ENCODE measurements at places on chromosomes 1 and 21.

DNA sequence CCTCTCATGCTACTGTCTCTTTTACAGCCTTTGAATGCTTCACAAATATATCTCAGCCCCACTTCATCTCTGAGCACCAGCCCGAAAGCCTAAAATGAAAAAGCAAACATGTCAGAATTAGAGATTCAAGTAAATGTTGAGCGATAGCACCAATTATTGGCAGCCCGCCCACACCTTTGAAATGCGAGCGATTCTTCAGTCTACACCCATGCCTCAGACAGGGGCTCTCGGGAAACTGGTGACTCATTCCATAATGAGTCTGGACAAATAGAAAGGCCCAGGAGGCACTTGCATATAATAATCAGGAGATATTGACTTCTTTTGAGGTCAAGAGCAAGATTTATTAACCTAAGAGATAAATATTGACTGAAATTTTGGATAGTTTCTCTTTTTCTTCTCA is 487.3 kb upstream of the PTBP2 start:
- no peak for DNase-seq

GRCh38 chr1:211114446-211114845 is 19.5 kb downstream of the KCNH1 start:
- DNase-seq: no peak

DNA sequence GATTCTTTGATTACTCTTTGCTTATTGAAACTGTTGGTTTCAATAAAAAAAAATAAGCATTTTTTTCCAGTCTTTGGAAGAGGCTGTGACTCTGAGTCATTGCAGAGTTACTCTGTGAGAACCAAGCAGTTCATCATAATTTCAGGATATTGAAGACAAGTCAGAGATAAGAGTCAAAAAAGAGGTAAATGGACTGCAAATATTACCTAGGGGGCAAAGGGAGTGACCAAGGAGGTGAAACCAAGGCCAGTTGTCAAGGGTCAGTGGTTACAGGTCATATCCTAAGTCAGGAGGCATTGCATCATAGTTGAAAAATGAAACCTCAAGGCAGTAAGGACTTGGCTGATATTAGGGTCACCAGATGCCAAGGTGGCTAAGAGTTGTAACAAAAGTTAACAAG is 597.1 kb upstream of the USP24 start:
- no peak for DNase-seq

- DNase-seq: no peak
These were observed 25.0 kb upstream of the SYDE2 start for GRCh38 chr1:85225624-85226380.

GRCh38 chr1:94438692-94439276 is 20.6 kb downstream of the ABCD3 start:
- no peak for DNase-seq

GRCh38 chr21:37462087-37462861 is 95.7 kb downstream of the DYRK1A start:
- no peak for DNase-seq

DNA sequence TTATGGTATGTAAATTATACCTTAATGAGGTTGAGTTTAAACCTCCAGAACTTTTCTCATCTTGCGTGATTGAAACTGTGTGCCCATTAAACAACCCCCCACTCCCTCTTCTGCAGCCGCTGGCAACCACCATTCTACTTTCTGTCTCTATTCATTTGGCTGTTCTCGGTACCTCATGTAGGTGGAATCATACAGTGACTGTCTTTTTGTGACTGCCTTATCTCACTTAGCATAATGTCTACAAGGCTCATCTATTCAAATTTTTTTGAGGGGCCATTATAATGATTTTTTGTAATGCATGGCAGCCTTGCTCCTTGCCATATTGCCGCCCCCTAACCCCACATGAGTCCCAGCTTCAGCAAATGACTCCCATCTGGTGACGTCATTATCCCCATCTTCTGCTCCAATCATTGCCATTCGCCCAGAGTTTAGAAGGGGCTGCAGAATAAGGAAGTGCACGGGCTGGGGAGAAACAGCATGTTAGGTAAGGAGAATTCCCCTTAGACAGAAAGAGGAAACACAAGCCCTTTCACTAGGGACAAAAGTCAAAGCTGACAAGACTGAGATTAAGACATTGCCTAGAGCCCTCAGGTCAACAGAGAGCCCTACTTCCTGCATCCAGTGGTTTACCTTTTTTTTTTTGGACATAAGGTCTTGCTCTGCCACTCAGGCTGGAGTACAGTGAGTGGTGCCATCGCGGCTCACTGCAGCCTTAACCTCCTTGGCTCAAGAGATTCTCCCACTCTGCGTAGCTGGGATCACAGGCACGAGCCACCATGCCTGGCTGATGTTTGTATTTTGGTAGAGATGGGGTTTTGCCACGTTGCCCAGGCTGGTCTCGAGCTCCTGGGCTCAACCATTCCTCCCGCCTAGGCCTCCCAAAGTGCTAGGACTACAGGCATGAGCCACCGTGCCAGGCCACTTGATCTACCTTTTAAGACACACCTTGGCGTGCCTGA is 78.4 kb upstream of the ERRFI1 start:
- DNase-seq: no peak

DNA sequence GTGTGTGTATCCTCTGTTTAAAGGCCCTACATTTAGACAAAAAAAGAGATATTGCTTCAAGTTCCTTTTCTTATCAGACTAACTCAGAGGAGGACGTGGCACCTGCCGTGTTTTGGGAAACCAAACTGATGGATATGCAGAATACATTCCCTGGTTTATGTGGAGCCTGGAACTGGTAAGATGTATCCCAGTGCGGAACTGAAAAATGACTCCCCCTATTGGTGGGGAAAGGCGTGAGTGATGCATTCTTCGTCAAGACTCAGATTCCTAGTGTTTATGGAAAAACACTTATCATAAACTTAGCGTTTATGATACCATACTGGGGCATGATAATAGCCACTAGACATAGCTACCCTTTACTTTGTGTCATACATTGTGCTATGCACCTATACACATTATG is 154.2 kb downstream of the ZNF326 start:
- no peak for DNase-seq

DNA sequence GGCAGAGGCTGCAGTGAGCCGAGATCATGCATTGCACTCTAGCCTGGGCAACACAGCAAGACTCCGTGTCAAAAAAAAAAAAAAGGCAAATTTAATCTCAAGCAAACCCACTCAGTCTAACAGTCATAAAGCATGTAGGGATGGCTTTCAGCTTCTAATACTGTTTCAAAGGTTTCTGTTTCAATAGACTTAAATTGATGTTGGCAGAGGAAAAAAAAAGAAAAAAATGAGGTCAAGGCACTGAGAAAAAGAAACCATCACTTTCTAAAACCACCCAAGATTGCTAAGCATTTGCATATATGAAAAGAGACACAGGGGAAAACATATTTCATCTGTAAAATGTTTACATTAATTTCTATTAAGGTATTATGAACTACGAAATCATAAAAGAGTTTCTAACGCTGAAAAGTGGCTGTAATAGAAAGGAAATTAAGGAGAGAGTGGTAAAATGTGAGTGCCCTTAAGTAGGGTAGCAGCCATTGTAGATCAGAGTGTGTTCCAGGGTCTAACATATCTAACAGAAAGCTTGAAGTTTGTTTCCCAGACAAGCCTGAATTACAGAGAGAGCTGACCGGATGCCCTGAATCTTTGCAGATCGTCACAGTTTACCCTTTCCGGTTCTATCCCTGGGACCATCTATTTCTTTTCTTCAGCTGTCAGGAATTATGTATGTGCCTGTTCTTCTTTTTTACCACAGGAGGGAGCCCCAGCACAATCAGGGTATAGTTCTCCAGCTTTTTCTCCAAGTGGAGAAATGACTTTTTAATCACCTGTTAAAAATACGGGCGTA is 70.0 kb downstream of the PLD5 start:
- DNase-seq: peak; percentile 49

- DNase-seq: no peak
These were observed 1258.5 kb upstream of the ADGRL2 start for GRCh38 chr1:80542231-80542630.

- no peak for DNase-seq
These were observed 211.7 kb upstream of the TMEM51 start for GRCh38 chr1:14941864-14942263.

GRCh38 chr1:235397733-235398132 is 30.5 kb downstream of the TBCE start:
- DNase-seq: no peak

DNA sequence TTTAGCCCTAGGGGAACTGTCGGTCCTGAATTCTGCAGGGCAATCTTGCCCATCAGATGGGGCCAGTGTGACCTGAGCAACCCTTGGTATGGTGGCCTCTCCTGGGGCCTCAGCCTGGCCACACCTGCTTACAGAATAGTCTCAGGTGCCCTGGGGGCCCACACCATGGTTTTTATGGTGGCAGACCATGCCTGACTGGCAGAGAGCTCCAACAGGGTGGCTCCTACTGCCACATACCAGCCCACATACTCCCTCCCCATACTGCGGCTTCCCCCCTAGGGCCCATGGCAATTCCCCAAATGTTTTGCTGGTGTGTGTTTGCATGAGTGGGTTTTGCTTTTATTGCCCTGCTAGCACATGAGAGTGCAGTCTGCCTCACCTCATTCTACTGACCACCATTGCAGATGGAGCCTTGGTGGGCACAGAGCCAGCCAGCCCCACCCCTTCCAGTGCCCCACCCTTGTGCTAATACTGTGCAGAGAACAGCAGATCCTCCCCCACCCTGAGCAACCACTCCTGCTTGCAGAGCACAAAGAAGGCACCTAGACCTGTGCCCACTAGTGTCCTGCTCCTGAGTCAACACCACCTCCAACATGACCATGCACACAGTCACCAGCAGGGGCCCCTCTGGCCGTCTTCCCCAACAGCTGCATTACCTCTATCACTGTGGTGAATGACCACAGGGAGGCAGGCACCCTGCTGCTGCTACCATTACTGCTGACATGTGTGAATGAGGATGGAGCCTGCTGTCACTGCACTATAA is 86.8 kb downstream of the GDAP2 start:
- DNase-seq: no peak

DNA sequence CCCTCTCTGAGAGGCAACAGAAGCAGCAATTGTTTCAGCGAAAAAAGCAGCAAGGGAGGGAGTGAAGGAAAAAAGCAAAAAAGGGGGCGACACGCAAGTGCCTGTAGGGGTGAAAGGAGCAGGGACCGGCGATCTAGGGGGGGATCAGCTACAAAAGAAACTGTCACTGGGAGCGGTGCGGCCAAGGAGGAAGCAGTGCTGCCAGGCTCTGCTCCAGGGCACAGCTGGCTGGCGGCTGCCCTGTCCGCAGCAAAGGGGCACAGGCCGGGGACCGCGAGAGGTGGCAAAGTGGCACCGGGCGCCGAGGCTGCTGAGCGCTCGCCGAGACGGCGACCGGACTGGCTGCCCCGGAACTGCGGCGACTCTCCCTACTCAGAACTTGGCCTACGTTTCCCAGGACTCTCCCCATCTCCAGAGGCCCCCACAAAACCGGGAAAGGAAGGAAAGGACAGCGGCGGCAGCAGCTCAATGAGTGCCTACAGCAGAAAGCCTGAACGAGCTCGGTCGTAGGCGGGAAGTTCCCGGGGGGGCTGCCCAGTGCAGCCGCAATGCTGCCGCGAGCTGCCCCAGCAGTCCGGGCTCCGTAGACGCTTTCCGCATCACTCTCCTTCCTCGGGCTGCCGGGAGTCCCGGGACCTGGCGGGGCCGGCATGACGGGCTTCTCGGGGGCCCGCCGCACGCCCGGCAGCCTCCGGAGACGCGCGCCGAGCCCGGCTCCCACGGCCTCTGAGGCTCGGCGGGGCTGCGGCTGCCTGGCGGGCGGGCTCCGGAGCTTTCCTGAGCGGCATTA is 1.0 kb upstream of the CDKN2C start:
- no peak for DNase-seq

DNA sequence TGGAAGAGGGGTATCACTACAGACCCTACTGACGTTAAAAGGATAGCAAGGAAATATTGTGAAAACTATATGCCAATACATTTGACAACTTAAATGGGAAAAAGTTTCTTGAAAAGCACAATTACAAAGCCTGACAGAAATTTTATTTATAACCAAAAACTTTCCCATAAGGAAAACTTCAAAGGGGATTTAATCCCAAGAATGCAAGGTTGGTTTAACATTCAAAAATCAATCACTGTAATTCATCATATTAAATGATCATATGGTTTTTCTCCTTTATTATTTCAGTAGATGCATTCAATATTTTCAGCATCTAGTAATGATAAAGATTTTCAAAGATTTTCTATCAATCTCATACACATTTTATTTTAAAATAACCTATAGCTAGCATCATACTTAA is 13.3 kb downstream of the LRRC8C start:
- DNase-seq: no peak

DNA sequence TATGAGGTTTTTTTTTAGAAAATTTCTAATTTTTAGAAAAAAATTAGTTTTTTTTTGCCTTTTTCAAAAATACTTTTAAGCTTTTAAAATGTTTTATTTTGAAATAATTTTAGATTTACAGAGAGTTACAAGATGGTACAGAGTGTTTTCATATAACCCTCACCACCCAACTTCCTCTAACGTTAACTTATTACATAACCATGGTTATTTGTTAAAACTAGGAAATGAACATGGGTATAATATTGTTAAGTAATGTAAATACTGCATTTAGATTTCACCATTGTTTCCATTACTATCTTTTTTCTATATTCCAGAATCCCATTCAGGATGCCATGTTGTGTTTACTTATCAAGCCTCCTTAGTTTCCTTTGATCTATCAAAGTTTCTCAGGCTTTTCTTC is 45.2 kb upstream of the ST6GALNAC3 start:
- no peak for DNase-seq

DNA sequence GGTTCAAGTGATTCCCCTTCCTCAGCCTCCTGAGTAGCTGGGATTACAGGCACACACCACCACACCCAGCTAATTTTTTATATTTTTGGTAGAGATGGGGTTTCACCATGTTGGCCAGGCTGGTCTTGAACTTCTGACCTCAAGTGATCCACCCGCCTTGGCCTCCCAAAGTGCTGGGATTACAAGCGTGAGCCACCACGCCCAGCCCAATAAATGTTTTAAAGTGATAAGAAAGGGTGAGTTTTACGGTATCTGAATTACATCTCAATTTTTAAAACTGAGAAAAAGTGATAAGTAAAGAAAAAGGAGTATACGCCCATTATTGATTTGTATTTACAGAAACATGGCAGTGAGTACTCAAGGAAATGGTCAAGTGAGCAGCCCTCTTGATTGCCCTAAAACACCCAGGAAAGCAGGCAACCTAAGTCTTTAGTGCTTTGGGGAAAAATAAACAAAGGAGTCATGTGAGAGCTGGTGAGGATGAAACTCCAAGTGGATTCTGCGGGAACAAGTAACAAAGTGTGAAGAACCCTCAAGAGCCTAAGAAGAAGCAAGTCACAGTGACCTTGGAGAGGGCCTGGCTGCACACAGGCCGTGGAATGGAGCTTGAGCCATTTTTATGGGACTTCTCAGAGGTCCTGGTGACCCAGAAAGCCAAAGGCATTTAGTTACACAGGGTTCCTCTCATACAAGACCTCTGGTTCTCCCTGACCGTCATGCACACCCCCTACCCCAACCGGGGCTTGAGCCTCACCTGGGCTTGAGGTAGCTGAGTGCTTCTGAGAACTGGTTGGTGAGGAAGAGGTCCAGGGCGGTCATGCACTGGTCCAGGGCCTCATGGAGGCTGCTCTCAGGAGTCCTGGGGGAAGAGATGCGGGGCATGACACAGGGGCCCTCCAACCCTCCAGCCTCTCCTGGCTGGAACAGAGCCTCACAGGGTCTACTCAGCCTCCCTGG is 9.1 kb downstream of the TTC39A start:
- DNase-seq: no peak
